ENCODE measurements at places on chromosomes 12 and 14.

DNA sequence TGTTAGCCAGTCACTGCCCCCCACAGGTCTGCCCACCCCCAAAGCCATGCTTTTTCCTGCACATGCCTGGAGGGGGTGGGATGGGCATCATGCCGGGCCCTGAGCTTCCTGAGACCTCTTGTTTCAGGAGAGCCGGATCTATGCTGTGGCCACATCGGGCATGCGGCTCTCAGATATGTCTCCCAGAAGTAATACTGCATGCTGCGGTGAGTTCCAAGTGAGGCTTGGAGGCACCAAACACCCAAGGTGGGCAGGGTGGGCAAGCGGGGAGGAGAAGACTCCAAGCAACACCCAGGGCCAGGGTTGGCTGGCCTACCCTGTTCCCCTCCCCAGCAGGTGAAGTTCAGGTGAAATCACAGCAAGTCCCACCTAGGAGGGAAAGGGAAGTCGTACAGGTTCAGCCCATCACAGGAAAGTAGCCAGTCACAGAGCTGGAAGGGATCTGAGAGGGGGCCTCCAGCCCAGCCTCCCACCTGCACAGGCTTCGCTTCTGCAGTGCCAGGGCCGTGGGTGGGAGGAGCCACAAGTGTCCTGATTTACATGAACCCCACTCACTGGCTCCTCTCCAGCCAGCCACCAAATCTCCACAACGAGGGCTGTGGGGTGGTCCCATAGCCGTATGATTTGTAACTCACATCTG lies 30.9 kb downstream of the PIGH start:
- DNase-seq = no peak

GRCh38 chr14:63727231-63727735 lies 582 bp downstream of the SGPP1 start:
- DNase-seq = peak; percentile 34

DNA sequence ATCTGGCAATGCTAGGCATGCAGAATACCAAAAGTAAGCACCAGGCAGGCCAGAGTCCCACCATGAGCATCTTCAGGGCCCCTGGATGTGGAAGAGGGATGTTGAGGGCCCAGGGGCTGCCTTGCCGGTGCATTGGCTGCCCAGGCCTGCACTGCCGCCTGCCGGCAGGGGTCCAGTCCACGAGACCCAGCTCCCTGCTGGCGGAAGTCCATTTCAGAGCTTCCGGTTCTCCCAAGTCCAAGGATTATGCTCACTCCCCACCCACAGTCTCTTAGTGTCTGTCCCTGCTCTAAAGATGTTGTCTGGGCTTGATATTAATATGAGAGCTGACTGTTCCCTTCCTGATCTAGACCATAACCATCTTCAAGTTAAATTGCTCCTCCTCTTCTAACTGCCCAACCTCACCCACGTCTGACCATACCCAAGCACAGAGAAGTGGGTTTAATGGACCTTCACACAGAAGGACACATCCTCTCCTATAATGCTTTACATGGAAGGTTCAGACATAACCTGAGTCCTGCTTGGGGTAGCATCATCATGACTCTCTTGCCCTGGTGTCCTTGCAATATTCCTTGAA lies 117.4 kb downstream of the DAD1 start:
- peak; percentile 11 for DNase-seq

GRCh38 chr12:50661300-50662115 lies 102.4 kb upstream of the ATF1 start:
- DNase-seq = no peak

GRCh38 chr14:97916669-97917568 lies 1119.7 kb downstream of the VRK1 start:
- no peak for DNase-seq

GRCh38 chr12:76055393-76055792 lies 23.8 kb upstream of the PHLDA1 start:
- no peak for DNase-seq

DNA sequence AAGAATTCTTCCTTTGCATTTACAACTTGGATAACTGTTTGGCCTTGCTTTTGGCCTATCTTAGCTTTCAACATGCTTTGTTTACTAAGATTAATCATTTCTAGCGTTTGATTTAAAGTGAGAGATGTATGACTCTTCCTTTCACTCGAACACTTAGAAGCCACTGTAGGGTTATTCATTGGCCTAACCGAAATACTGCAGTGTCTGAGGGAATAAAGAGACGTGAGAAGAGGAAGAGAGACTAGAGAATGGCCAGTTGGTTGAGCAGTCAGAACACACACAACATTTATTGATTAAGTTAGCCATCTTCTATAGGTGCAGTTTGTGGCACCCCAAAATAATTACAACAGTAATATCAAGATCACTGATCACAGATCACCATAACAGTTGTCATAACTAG lies 62.3 kb upstream of the CCDC175 start:
- no peak for DNase-seq

DNA sequence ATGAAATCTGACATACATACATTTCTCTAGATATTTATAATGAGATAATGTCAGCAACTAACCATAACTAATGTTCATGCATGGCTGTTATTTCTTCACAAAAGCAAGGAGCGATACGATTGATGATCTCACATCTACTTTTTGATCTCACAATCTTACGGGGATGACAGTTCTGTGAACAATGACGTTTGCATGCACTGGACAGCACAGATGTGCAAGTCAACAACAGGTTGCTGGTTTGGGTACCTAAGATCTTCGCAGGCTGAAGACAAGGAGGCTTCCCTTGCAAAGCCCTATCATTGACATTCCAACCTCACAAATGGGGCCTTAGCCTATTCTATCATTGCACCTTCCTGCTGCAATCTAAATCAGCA lies 53.6 kb downstream of the C12orf42 start:
- DNase-seq = no peak

GRCh38 chr12:11862798-11863197 lies 207.9 kb upstream of the BCL2L14 start:
- DNase-seq = no peak
